COR-L47 (cell line): ENCODE measurements at places on chromosomes 1 and 21.

- no peak for DNase-seq
Measured at GRCh38 chr1:85121744-85122143, 73.4 kb upstream of the MCOLN3 start.

GRCh38 chr21:45049714-45050344 lies 24.6 kb upstream of the ADARB1 start:
- DNase-seq, result no peak

GRCh38 chr1:181987334-181987895 lies 74.1 kb downstream of the ZNF648 start:
- no peak for DNase-seq

DNA sequence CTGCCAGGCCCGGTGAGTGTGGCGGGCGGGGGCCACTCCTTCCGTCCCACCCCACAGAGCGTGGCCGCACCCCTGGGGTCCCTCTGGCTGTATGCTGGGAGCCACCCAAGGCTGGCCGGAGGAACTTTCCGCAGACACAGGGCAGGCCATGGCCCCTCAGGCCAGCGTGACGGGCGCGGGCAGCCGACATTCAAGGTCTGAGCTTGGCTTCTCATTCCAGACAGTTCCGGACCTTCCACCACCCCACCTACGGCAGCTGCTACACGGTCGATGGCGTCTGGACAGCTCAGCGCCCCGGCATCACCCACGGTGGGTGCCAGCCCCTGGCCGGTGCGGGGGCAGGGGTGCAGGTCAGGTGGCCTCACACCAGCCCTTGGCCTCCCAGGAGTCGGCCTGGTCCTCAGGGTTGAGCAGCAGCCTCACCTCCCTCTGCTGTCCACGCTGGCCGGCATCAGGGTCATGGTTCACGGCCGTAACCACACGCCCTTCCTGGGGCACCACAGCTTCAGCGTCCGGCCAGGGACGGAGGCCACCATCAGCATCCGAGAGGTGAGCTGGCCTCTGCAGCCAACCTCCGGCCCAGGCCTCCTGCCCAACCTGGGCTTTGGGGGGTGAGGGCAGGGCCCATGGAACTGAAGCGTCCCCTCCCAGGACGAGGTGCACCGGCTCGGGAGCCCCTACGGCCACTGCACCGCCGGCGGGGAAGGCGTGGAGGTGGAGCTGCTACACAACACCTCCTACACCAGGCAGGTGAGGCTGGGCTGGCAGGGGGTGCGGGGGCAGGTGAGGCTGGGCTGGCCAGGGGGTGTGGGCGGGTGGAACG lies 7.3 kb downstream of the SCNN1D start:
- peak; percentile 44 for DNase-seq

- no peak for DNase-seq
Measured at GRCh38 chr1:218355278-218355677, 10.1 kb downstream of the TGFB2 start.

GRCh38 chr1:113095790-113096455 lies 22.9 kb downstream of the LRIG2 start:
- DNase-seq, result no peak

DNA sequence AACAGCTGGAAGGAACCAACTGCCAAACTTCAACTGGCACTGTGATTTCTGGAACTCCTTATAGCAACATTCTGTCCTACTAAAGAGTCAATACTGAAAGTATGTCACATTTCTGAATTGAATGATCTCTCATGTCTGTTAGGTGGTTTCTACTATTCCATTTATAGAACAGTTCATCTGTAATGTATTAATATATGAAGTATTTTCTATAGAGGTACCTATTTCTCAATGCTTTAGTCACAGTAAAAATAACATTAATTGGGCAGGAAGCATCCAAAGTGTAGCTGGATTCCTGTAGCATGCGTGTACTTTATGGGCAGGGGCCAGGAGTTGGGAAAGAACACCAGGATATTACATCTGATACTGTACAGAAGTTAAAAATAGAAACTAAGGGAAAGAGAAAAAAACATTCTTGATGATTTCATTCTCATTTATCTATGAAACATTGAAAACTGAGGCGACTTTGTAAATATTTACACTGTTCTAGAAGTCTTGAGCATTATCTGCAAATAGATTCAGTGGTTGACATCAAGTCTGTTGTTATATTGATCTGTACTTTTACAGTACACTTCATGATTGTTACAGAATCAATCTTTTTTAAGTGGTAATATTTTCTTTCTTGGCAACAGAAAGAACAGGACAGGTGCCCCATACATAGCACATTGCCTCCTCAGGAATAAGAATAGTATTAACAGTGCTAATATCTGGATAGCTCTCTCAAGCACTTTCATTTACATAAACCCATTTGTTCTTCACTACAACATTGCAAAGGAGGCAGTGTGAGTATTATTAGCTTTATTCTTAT lies 6.2 kb upstream of the ZNF281 start:
- DNase-seq, result no peak

DNA sequence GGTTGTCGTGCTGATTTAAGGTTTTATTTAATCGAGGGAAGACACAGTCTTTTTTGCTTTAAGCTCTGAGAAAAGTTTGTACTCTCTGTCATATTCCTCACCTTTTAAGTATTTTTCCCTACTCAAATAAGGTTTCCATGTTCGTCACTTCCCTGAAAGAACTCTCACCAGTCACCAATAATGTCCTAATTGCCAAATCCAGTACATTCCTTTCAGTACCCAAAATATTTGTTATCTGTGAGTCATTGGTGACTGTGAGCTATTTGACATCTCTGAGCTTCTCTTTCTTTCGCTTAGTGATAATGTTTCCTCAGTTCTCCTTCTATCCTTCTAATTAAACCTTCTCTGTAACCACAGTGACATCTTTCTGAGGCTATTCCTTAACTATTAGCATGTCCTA lies 874.2 kb upstream of the ADGRL2 start:
- no peak for DNase-seq

DNA sequence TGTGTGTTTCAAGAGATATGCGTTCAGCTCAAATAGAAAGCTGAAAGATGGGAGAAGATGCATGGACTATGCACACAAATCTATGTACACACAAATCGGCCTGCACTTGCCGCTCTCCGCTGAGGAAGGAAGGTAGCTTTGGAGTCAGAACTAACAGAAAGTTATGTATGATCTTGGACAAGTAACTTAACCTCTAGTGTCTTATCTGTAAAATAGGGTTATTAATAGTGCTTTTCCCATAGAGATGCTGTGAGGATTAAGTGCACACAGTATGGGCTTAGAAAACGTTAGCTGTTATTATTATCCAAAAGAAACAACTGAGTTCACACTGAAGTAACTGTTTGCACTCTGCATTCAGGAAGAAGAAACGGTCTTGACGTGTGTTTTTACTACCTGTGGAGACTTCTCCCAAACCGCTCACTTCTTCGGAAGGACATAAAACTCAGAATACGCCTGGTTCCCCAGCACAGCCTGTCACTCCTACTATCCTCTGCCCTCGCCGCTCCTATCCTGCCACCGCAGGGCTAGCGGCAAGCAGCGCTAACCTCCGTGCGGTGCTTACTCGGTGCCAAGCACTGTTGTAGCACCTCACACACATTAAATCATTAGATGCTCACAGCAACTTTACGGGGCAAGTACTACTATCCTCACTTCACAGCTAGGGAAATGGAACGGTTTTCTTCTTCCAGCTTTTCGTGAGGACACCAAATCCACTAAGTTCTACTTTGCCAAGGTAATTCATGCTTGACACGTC lies 1.3 kb downstream of the TGFBR3 start:
- no peak for DNase-seq

- DNase-seq, result peak; percentile 37
Measured at GRCh38 chr21:26572702-26573381, at the start of gene CYYR1. Gene CYYR1, minus strand, starts transcription at chr21:26573286. Its CDS starts 346 bp downstream, at chr21:26572940.

DNA sequence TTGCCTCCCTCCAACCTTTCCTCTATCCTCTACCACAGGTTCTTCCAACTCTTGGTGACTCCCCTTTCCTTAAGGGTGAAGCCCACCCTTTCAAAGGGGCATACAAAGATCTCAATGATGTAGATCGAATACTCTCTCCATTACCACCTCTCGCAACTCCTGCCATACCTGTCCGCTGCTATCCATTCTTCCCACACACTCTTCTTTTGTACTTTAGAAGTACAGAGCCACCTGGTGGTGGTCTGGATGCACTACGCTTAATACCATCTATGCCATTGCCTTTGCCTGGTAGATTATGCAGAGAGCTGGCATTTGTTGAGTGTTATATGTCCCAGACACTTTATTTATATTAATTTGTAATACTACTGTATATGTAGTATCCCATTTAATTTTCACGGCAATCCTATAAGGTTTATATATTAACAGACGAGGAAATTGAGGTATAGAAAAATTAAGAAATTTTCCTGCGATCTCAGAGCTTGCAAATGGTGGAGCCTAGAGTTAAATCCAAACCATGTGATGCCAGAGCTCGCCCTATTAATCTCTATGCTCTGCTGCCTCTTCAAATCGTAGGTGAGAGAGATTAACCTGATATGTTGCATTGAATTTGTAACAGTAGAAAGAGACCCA lies 22.9 kb downstream of the TSHB start:
- peak; percentile 49 for DNase-seq

DNA sequence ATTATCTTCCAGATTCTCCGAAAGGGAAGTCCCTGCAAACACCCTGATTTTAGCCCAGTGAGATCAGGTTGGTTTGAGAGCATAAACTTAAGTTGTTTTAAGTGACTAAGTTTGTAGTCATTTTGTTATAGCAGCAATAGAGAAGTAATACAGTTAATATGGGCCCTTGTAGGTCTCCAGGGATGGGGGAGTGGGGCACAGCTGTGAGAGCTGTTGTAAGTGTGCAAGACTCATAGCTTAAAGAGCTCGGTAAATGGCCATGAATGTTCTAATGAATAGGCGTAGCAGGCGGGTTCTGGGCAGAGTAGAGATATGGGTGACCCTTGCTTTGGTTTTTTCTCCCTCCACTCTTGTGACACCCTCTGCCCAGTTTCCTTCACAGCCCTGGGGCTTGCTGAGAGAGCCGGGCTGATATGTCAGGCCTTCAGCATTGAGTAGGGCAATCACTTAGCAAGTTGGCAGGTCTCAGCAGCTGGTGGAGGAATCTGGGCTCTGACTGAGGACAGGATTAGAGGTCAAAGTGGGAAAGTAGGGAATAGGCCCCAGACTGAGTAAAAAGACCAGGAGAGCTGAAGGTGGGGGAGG lies 16.0 kb upstream of the ID3 start:
- DNase-seq, result no peak

GRCh38 chr1:14135070-14135469 lies 435.1 kb downstream of the PRDM2 start:
- no peak for DNase-seq

- DNase-seq, result no peak
Measured at GRCh38 chr1:14653461-14653960, 55.0 kb downstream of the KAZN start.

- DNase-seq, result no peak
Measured at GRCh38 chr21:32426592-32427051, 14.1 kb downstream of the EVA1C start.

DNA sequence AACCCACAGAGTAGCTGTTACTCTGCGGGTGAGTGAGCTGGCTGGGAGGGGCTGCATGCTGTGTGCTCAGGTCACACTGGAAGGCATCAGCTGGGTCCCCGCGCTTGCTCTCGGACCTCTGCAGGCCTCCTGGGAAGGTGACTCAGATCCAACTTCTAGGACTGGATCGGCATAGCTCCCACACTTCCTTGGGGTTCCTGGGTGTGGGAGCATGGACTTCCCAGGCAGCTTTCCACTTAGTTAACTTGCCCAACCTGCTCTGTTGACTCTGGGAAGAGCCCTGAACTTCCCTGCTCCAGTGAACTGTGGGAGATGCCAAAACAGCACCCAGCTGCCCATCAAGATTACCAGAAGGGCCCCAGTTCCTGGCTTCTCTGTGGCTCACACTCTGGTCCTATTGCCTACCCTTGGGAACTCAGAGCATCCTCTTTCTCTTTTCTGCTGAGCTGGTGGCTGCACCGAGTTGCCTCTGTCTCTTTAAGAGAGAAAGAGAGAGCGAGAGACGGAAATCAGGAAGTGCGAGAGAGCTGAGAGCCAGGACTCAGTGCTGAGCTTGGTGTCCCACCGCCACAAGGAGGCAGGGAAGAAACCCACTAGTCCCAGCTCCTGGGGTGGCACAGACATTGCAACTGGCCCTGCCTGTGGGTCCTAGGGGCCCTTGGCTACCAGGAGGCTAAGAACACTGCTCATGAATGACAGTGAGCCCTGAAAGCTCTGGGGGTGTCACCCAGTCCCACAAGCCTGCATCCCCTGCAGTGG lies at the start of gene IKBKE:
Gene IKBKE, plus strand, starts transcription at position 544 of the 759 bp plus-strand sequence. CDS start 2,752 bp downstream, outside the sequence.
- no peak for DNase-seq

DNA sequence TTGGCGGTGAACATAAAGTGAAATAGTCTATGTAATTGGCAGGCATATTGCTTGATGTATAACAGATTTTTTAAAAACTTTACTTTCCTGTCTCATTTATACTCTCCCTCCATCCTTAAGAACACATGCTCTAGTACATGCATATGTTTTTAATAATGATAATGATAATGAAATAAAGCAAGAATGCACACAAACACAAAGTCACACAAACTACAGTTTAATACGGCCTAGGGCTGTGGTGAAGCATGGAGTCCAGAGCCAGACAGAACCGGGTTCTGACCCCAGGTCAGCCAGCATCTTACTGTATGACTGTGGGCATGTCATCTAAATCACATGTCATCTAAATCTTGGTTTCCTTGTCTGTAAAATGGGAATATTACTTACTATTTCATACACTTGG lies 324.9 kb upstream of the NFIA start:
- DNase-seq, result no peak

DNA sequence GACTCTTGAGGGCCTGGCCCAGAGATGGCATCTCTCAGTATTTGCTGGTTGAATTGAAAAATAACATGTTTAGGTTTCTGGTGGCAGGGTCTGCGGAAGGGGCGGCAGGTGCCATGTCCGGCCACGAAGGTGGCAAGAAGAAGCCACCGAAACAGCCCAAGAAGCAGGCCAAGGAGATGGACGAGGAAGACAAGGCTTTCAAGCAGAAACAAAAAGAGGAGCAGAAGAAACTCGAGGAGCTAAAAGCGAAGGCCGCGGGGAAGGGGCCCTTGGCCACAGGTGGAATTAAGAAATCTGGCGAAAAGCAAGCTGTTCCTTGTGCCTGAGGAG lies 14.3 kb upstream of the FGR start:
- no peak for DNase-seq

GRCh38 chr1:61124696-61125095 lies 42.3 kb downstream of the NFIA start:
- DNase-seq, result no peak
